ENCODE measurements at places on chromosomes 4 and X. TPM values are rescaled to one million over a fixed set of nuclear protein-coding genes. Genes with fewer than 3 reads are reported as not detected.

The FATE1 gene
- not detected for total RNA-seq

The UGT2B15 gene
- not detected for total RNA-seq

The RGN gene
- total RNA-seq = not detected

The RHOXF1 gene
- total RNA-seq = not detected

The POU3F4 gene
- total RNA-seq = 0.82 TPM

Measured in H4 (cell line).